A549 treated with AZD2906 at 1 μM for 4 hours (cell line): ENCODE measurements at places on chromosomes 3 and 15. TPM values are rescaled to one million over a fixed set of nuclear protein-coding genes. Genes with fewer than 3 reads are reported as not detected.

The TNFAIP8L3 gene
- 32.6 to 43.8 TPM (median 36.0 TPM) in 5 replicates for total RNA-seq

The EXD1 gene
- total RNA-seq: 0.14 to 0.17 TPM (median 0.14 TPM) in 3 of 5 replicates, not detected in the others

The ADGRG7 gene
- not detected in 5 replicates for total RNA-seq

The P3H2 gene
- total RNA-seq: 31.8 to 47.5 TPM (median 39.7 TPM) in 5 replicates

The TERC gene
- total RNA-seq: 0.24 to 0.77 TPM (median 0.41 TPM) in 3 of 5 replicates, not detected in the others

The STAC gene
- 1.8 to 2.6 TPM (median 1.9 TPM) in 5 replicates for total RNA-seq

The MYNN gene
- 8.3 to 12.3 TPM (median 9.5 TPM) in 5 replicates for total RNA-seq

The ARIH1 gene
- total RNA-seq: 50.6 to 75.2 TPM (median 68.6 TPM) in 5 replicates

The ERC2 gene
- 0.14 to 0.19 TPM in 2 of 5 replicates, not detected in the others for total RNA-seq
